ENCODE measurements at places on chromosomes 12 and 14.
A peak's percentile ranks its signal among the peaks of the same experiment; 100 is the strongest.

GRCh38 chr12:91565246-91565645, 382.6 kb upstream of the DCN start:
- peak; percentile 37 for DNase-seq
- no peaks in the 10 kb centered on the region for H3K27me3 ChIP-seq
- H3K4me3 ChIP-seq: no peak overlapping the region
- peaks cover 10% of the 10 kb centered on the region for H3K4me1 ChIP-seq
- H3K27ac ChIP-seq: peak overlapping the region; percentile 16
- H3K36me3 ChIP-seq: no peaks in the 10 kb centered on the region

- H3K27ac ChIP-seq: no peak overlapping the region
- H3K4me3 ChIP-seq: no peak overlapping the region
- no peaks in the 10 kb centered on the region for H3K36me3 ChIP-seq
These were observed 5.8 kb upstream of the PHLDA1 start for GRCh38 chr12:76037130-76038103.

- no peaks in the 10 kb centered on the region for H3K27me3 ChIP-seq
- H3K36me3 ChIP-seq: no peaks in the 10 kb centered on the region
- no peak for DNase-seq
- H3K4me3 ChIP-seq: no peak overlapping the region
These were observed 8.6 kb downstream of the ASB2 start for GRCh38 chr14:93967637-93968250.

DNA sequence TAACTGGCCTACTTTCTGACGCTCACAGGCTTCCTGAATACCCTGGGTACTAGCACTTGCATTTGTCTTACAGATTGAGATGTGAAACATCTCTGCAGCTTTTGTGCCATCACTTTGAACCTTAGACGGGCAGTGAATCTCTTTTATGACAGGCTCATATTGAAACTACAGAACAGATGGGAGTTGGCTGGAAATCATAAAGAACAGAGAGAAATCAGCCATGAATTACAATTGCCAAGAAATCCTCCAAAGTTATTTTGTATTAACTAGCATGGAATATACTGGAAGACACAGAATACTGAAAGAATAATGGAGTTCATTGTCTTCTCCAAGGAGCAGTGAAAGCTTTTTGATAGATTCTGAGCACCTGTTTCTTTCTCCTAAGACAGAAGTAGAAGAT, 32.7 kb downstream of the MYF5 start:
- DNase-seq: no peak
- no peak overlapping the region for H3K27ac ChIP-seq
- no peaks in the 10 kb centered on the region for H3K36me3 ChIP-seq
- no peaks in the 10 kb centered on the region for H3K27me3 ChIP-seq
- H3K4me3 ChIP-seq: no peak overlapping the region

DNA sequence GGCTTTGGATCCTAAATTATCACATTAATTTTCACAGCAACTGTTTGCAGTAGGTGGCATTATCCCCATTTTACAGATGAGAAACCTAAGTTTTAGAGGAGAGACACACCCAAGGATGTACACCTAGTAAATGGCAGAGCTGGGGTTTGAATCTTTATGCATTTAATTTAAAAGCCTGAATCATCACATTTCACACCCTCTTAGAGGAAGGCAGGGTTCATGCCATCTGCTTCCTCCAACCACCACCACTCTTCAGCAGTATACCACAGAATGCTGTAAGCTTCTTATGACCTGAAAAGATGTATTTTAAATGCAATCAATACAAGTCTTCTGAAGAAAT, 90.3 kb downstream of the CRADD start:
- no peaks in the 10 kb centered on the region for H3K27me3 ChIP-seq
- DNase-seq: no peak
- H3K4me3 ChIP-seq: no peak overlapping the region
- no peak overlapping the region for H3K27ac ChIP-seq

DNA sequence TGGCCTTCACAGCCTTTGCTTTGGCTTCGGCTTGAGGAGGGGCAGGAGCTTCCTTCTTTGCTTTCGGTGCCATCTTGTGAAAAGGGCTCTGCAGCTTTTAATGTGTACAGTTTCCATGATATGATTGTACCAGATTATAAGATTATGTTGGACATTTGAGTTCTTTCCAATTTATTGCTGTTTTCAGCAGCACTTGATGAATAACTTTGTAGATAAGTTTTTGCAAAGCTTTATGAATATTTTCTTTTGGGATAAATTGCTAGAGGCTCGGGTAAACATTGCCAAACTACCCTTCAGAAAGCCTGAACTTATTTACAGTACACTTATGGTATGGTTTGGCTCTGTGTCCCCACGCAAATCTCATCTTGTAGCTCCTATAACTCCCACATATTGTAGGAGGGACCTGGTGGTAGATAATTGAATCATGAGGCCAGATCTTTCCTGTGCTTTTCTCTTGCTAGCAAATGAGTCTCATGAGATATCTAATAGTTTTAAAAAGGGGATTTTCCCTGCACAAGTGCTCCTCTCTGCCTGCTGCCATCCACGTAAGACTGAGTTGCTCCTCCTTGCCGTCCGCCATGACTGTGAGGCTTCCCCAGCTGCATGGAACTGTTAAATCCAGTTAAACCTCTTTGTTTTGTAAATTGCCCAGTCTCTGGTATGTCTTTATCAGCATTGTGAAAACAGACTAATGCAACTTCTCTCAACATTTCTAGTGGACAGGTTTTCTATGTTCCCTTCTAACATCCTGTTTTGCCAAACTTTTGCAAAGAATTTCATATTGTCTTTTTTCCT, 70.4 kb downstream of the RCOR1 start:
- H3K4me1 ChIP-seq: no peaks in the 10 kb centered on the region
- H3K4me3 ChIP-seq: no peak overlapping the region
- H3K36me3 ChIP-seq: no peaks in the 10 kb centered on the region
- no peaks in the 10 kb centered on the region for H3K27me3 ChIP-seq
- no peak overlapping the region for H3K27ac ChIP-seq

- H3K27me3 ChIP-seq: no peaks in the 10 kb centered on the region
- peaks cover 6% of the 10 kb centered on the region for H3K4me1 ChIP-seq
- no peak for DNase-seq
- H3K4me3 ChIP-seq: no peak overlapping the region
- no peak overlapping the region for H3K27ac ChIP-seq
These were observed 13.7 kb downstream of the FGF6 start for GRCh38 chr12:4431866-4432265.

DNA sequence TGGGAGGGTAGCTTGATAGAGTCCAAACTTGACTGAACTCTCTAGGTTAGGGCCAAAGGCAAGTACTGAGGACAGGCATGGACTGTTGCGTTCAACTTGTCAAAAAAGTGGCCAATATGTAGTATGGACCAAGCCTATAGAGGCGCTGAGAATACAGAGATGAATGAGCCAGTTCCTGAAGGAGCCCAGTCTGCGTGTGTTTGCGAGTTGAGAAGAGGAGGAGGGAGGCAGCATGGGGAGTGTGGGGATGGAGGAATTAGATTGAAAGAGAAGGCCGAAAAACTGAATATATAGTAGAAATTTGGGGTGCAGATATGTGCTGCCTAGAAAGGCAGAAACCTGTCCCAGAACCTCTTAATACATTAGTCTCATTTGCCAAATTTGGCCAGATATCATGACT, 412.4 kb downstream of the PCNX1 start:
- H3K27me3 ChIP-seq: no peaks in the 10 kb centered on the region
- H3K4me3 ChIP-seq: peak overlapping the region; percentile 86
- H3K27ac ChIP-seq: no peak overlapping the region
- DNase-seq: peak; percentile 7

- H3K27me3 ChIP-seq: no peaks in the 10 kb centered on the region
- peaks cover 52% of the 10 kb centered on the region for H3K4me1 ChIP-seq
- no peak overlapping the region for H3K4me3 ChIP-seq
These were observed 46.8 kb upstream of the DLK1 start for GRCh38 chr14:100679707-100680438.

DNA sequence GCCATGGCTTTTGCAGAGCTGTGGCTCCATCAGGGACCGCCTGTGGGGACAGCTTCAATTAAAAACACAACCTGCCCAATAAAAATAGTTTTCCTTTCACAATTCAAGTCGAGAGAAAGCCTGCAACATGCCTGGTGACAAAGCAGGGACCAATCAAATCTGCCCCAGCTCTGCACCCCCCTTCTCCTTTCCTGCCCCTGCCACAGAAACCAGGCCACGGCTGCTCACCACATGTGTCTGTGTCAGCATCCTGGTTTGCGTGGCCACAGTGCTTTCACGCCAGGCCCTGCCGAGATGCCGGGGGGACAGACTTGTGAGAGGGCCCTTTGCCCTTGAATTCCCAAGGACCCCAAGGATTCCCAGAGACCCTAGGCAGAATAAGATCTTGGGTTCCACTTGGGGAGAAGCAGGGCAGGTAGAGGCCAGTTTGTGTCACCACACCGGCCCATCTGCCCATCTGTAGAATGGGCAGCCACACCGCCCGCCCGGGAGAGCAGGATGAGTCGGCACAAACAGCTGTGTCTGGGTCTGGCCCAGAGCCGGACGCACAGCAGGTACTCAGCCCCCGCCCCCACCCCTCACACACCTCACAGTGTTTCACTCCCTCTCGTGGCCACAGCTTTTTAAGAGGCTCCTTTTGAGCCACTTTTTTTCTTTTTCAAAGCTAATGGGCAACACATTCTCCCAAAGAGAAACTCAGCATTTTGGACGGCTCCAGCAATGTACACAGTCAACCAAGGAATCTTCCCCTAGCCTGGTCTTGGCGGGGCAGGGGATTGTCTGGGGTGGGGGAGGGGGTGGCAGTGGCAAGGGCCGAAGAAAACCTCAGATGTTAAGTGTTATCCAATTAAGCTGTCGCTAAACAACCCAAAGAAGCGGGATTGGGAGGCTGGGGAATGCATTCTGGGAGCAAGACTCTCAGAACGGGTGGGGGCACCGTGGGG, 41.5 kb downstream of the BCL11B start:
- peak overlapping the region; percentile 39 for H3K4me3 ChIP-seq
- H3K27ac ChIP-seq: no peak overlapping the region

GRCh38 chr14:20002319-20002718, 356 bp downstream of the OR4Q2 start:
- H3K27ac ChIP-seq: no peak overlapping the region
- no peak overlapping the region for H3K4me3 ChIP-seq
- no peak for DNase-seq
- no peaks in the 10 kb centered on the region for H3K36me3 ChIP-seq
- H3K27me3 ChIP-seq: no peaks in the 10 kb centered on the region

DNA sequence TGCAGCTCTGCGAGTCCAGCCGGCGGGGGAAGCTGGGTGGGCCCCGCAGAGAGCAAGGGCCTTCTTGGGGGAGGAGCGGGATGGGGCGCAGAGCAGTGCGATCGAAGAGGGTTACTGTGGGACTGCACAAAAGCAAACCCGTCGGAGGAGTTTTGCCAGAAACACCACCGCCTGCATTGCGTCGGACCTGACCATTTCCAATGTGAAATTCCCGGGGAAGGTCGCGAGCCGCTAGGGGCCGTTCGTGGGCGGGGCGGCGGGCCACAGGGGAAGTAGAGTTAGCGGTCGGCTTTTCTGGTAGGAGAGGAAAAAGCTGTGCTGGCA, 333 bp upstream of the KCNA1 start:
- H3K4me1 ChIP-seq: no peaks in the 10 kb centered on the region
- H3K27ac ChIP-seq: no peak overlapping the region
- H3K36me3 ChIP-seq: no peaks in the 10 kb centered on the region
- H3K4me3 ChIP-seq: no peak overlapping the region

- H3K27me3 ChIP-seq: no peaks in the 10 kb centered on the region
- no peak overlapping the region for H3K27ac ChIP-seq
- DNase-seq: peak; percentile 29
- no peak overlapping the region for H3K4me3 ChIP-seq
These were observed 30.8 kb downstream of the PLEKHG3 start for GRCh38 chr14:64734990-64735389.
